ENCODE measurements at places on chromosomes 12 and 14.

GRCh38 chr14:52399104-52399503 is 85.0 kb downstream of the PTGER2 start:
- DNase-seq = no peak

DNA sequence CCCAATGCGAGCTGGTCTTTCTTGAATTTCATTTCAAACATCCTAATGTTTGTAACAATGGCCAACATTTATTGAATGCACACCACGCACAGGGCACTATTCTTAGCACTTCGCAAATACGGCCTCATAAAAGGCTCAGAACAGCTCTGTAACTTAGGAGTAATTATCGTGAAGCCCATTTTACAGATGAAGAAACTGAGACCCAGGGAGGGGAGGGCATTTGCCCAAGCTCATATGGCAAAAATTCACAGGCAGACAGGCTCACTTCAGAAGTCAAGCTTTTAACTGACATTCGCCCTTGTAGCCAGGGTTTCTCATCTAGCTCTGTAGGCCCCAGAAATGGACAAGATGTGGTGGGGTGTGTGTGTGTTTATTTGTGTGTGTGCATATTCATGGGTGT is 60.3 kb upstream of the TBX3 start:
- no peak for DNase-seq

- DNase-seq = no peak
These were observed 184.0 kb downstream of the AACS start for GRCh38 chr12:125249066-125249824.

DNA sequence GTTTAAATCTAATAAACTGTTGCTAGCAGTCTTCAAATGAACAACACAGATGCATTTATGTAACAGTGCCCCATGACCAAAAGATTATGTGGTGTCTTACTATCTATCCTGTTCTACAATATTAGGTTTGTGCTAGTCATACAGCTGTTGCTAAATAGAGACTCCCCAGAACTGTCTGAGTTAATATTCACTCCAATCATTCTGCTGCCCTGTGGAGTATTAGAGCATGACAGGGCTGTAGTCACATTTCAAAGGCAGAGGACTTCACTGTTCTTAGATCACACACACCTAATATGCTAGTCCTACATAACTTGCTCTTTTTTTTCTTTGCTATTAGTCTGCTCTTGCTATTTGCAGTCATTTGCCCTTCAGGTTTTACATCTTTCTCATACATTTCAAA is 157.6 kb upstream of the MDGA2 start:
- no peak for DNase-seq

GRCh38 chr12:119156401-119157044 is 22.2 kb upstream of the HSPB8 start:
- DNase-seq = no peak

All from M059J (cell line).